A549 (cell line): ENCODE measurements at places on chromosomes 7 and 10.

DNA sequence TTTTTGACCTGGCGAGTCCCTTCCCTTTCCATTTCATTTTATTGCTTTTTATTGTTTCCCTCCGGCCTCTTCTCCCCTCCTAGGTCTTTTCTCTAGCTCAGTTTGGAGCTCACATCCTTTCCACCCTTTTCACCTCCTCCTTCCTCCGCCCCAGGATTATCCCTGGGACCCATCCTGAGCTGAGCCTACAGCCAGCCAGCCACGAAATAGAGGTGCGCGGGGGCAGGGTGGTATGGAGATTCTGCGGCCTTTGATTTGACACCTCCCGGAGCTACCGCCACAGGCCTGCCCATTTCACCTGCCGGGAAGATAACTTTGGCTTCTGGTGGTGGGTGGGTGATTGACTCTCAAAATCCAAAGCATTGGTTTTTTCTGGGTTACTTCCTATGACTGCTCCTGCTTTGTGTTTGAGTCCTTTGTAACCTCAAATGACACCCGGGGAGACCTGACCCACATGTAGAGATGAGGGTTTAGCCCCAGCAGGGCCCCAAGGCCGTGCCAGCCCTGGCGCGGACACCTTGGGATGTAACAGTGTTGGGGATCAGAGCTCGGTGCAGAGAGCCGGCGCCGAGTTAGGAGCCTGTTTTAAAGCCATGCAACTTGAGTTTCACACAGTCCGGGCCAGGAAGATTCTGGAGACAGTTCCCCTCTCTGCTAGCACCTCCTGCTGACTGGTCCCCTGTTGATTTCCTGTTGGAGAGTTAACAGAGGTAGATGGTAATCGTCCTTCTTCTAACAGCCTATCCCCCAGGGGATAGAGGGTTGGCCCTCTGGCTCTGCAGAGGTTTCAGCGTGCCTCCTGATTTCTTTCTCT is 1.5 kb downstream of the DUSP5 start:
- peak; percentile 70 for DNase-seq

GRCh38 chr10:3813267-3813666 is 28.3 kb upstream of the KLF6 start:
- DNase-seq: no peak

GRCh38 chr10:63396133-63396761 is 69.5 kb downstream of the JMJD1C start:
- no peak for DNase-seq

GRCh38 chr10:108966005-108966404 is 957.3 kb downstream of the XPNPEP1 start:
- no peak for DNase-seq

- DNase-seq: no peak
Observed at GRCh38 chr7:114130866-114131265, 212.1 kb upstream of the PPP1R3A start.

DNA sequence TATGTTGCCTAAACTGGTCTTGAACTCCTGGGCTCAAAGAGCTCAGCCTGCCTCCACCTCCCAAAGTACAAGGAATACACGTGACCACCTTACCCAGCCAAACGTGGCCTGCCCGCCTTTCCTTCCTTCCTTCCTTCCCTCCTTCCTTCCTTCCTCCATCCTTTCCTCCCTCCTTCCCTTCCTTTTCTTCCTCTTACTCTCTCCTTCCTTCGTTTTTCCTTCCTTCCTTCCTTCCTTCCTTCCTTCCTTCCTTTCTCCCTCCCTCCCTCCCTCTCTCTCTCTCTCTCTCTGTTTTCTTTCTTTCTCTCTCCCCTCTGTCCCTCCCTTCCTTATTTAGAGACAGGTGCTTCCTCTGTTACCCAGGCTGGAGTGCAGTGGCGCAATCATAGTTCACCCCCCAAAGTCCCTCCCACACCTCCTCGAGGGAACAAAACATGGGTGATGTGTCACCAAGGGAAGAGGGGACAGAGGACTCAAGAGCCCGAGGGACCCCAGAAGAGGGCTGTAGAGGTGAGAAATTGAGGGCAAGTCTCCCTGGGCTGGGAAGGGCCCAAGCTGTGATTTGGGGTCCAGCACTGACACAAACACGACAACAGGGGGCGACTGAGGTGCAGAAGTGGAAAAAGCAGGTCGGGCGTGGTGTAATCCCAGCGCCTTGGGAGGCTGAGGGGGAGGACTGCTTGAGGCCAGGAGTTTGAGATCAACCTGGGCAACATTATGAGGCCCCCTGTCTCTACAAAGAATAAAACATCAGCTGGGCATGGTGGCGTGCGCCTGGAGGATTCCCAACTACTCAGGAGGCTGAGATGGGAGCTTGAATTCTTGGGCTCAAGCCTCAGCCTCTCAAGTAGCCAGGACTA is 28.1 kb downstream of the EPHB4 start:
- DNase-seq: peak; percentile 81

DNA sequence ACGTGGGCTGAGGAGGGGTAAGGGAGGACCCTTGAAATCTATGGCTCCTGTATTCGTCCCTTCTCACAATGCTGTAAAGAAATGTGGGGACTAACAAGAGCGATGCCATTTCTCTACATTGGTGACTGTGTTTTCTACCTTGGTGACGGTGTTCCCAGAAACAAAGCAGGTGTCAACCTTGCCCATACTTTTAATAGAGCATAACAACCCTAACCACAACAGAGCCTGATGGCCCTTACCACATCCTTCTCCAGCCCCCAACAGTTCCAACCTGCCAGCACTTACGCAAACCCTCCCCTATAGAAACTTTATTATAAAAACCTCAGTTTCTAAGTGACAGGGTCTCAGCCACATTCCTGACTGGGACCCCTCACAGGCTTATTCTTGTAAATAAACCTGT is 28.2 kb upstream of the ADCYAP1R1 start:
- DNase-seq: no peak

- no peak for DNase-seq
Observed at GRCh38 chr10:26737730-26738129, 40.2 kb downstream of the PDSS1 start.

- no peak for DNase-seq
Observed at GRCh38 chr7:155203059-155203881, 94.4 kb upstream of the INSIG1 start.

DNA sequence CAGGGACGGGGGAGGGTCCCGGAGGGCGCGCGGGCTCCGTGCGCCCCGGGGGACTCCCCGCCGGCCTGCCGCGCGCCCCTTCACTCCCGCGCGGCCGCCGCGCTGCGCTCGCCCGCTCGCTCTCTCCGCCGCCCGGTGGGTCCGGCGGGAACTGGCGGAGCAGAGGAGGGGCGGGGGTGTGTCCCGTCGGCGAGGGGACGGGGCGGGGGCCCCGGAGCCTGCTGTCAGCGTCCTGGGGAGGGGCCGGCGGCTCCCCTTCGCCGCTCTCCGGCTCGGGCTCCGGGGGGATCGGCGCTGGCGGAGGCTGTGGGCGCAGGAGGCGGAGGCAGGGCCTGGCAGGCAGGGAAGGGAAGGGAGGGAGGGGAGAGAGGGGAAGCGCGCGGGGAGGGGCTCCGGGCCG is at the start of gene SH3PXD2A:
SH3PXD2A (minus strand) TSS at position 153 of the 400 bp plus-strand sequence. CDS start 310 bp downstream, outside the sequence.
- no peak for DNase-seq

DNA sequence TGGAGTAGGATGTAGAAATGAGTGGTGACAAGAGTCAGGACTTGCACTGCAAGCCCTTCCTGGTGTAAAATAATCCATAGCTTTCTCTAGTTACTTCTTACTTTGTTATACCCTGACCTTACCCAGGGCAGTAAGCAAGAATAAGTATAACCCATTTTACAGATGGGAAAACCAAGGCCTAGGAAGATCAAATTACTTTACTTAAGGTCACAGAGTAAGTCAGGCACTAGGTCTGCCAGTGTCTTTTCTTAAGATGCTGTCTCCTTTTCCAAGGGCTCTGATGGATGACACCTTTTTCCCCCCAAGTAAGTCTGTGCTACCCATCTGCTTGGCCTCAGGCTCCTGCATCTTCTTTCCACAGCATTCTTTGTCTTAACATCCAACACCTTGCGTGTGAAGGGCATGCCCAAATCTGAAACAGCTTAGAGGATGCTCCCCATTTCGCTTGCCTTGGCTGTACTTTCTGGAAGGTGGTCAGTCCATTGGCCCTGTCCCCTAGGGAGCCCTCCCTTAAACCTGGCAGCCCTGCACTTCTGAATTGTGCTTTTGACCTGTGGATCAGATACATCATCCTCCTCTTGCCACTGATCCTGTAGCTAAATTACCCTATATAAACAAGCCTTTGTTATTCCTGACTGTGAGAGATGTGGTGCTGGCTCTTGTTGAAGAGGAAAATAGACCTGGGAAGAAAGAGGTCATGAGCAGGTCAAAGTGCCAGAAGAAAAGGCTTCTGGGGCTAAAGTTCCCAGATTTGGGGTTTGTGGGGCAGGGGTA is 168.6 kb downstream of the LRMDA start:
- DNase-seq: no peak

DNA sequence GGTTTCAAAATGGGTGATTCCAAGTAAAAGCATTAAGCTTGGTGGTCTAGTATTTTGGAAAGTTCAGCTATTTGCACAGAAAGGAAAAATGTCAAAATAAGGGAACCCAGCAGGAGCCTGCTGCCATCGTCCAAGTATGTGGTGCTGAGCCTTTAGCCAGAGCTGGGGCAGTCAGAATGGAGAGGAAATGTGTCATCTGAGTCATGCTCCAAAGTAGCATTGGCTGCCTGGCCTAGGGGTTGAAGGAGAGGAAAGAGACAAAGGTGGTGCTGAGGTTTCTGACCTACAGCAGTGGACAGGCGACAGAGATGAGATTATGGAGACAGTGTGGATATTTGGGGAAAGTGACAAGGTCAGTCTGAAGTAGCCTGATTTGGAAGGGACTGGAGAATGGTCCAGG is 103.9 kb downstream of the PLCE1 start:
- DNase-seq: no peak

DNA sequence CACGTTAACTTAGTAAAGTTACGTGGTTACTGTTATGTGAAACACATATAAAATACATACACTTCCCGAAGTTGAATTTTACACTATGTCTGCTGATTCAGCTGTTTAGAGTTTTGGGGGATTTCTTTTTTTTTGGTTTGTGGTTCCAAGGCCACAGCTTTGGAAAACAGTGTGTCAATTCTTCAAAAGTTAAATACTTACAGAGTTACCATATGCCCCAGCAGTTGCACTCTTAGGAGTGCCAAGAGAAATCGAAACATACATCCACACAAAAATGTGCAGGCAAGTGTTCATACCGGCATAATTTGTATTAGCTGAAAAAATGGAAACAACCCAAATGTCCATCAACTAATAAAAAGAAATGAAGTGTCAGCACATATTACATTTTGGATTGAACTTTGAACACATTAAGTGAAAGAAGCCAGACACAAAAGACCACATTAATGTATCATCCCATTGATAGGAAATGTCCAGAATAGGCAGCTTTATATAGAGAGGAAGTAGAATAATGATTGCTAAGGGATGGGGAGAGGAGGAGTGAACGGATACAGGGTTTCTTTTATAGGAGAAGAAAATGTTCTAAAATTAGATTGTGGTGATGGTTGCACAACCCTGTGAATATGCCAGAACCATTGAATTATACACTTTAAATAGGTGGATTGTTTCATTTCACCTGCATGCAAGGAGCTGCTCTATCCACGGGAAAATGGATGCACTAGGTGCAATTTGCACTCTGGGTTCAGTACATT is 17.6 kb downstream of the APBB1IP start:
- no peak for DNase-seq

- no peak for DNase-seq
Observed at GRCh38 chr7:13034693-13035092, 347.3 kb downstream of the ARL4A start.
